ENCODE measurements at places on chromosomes 2 and 18. TPM values are rescaled to one million over a fixed set of nuclear protein-coding genes. Genes with fewer than 3 reads are reported as not detected.
A peak's percentile ranks its signal among the peaks of the same experiment; 100 is the strongest.

SLC38A11 gene
- 2.6 TPM for total RNA-seq

FIGN gene
- total RNA-seq = 4.6 TPM

TRIM43 gene
- not detected for total RNA-seq

GRCh38 chr2:51579412-51579811, 547.5 kb upstream of the NRXN1 start:
- H3K4me3 ChIP-seq = no peak overlapping the region
- no peak for DNase-seq
- no peaks in the 10 kb centered on the region for H3K27me3 ChIP-seq
- no peak overlapping the region for H3K27ac ChIP-seq
- no peaks in the 10 kb centered on the region for H3K4me1 ChIP-seq
- H3K36me3 ChIP-seq = no peaks in the 10 kb centered on the region

GRCh38 chr18:9334973-9335696, 562 bp downstream of the TWSG1 start:
- H3K27ac ChIP-seq = peak overlapping the region; percentile 77
- H3K36me3 ChIP-seq = no peaks in the 10 kb centered on the region
- H3K27me3 ChIP-seq = no peaks in the 10 kb centered on the region
- DNase-seq = no peak
- peak overlapping the region; percentile 94 for H3K4me3 ChIP-seq

All from pancreas (tissue), 10 donors.